Activated T-helper 1 cell treated with anti-CD3 and anti-CD28 coated beads, Interleukin-12 subunit alpha, Interleukin-12 subunit beta, Interleukin-2, Interleukin-4 antibody, amounts not matched to agents 30 ng/mL and 10 ng/mL and 1 ng/mL, durations not matched to agents 14 hours and 24 hours and 36 hours (primary cell): ENCODE measurements at places on chromosomes 2 and 18. TPM values are rescaled to one million over a fixed set of nuclear protein-coding genes. Genes with fewer than 3 reads are reported as not detected.

- DNase-seq = no peak
Observed at GRCh38 chr2:201279079-201279478, 18.7 kb downstream of the CASP8 start.

DNA sequence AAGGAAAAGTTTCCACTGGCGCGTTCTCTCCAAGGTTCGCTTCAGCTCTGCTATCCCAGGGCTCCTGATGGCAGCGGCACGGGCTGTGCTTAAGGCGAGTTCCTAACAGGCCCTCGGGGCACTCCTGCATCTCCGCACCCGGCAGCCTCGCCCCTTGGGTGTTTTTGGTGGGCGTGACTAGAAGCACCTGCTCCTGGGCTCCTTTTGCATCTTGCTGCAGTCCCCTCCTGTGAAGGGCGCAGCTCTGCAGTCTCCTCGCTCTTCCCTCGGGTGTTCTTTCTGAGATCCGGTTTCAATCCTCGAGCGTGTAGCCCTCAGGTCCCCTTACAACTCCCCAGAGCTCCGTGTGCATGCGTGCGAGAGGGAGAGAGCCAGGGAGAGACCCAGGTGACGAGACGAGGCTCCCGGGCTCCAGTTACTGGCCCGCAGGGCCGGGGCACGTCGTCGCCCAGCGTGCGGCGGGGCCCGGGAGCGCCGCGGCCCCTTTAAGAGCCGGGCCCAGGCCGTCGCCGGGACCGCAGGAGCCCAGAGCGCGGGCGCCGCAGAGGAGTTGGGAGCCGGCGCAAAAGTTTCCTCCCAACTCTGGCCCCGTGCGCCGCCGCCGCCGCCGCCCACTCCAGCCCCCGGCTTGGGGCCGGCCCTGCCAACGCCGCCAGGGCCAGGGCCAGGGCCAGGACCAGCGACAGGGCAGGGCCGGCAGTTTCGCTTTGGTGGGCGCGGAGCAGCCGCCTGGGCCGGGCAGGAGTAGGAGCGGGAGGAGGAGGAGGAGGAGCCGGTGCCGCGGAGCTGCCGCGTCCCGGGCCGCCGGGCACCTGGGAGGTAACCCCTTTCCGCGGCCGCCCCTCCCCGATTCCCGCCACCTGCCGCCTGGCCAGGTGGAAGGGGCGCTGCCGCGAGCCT, at the start of gene PARD3B:
Gene PARD3B, plus strand, starts transcription at position 515 of the 900 bp plus-strand sequence. CDS start 525 bp downstream, outside the sequence.
- peak; percentile 8 for DNase-seq

- DNase-seq = no peak
Observed at GRCh38 chr2:205764270-205764746, 82.0 kb downstream of the NRP2 start.

GRCh38 chr18:50195689-50196088, 742 bp upstream of the MYO5B start:
- DNase-seq = no peak

- DNase-seq = no peak
Observed at GRCh38 chr2:239323447-239323846, 77.4 kb downstream of the HDAC4 start.

DNA sequence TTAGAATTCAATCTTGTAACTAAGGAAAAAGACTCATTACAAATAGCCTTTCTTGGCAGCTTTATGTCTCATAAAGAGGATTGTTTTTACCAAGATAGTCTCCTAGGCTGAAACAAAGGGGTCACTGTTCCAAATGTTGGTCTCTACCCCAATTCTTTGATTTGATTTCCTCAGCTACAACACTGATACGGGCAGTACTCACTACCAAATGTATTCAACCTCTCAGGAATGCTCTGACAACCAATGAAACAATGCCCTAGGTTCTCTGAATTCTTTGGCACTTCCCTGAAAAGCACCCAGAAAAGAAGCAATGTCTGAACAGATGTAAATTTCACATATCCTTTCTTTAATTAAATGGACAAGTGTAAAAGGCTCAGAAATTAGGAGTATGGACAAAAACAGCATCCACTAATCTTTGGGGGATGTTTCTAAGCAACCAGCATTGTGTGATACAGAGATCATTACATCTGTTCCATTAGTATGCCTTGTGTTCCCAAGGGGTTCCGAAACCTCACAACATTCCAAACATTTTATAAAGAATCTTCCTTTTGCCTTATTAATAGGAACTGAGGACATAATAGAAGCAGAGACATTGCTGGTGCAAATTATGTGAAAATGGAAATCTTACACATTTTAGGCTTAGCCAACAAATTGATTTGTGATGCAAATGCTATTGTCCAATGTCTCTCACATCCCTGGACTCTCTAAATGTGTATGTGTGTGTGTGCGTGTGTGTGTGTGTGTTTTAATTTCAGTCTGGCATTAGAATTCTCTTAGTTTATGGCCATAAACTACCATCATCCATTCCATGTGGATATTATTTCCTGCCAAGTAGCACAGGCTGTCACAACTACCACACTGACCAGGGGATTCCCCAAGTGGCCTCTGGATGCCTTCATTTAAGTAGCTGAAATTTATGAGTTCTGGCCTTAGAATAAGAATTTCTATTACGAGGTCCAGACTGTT, 276.0 kb downstream of the MTX2 start:
- no peak for DNase-seq

DNA sequence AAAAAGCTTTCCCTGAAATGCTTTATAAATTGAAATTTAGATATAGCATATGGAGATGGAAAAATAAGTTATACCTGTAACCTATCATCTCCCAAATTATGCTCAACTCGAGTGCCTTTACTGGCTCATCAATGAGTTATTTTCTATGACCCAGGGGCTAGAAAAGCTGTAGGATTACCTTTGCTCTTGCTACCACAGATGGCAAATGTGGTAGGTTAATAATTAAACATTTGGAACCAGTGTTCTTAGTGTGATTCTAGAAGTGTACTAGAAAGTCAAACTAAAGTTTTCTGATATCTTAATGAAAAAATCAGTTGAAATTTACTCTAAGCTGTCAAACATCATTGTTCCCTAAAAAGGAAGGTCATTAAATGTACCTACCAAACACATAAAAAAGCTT, 22.5 kb downstream of the ALS2 start:
- no peak for DNase-seq

GRCh38 chr2:43402002-43402401, 175.6 kb upstream of the ZFP36L2 start:
- DNase-seq = peak; percentile 6

GRCh38 chr2:30403592-30404312, 43.3 kb upstream of the LCLAT1 start:
- no peak for DNase-seq

The RTP5 gene
- not detected in 2 replicates for total RNA-seq

The IL1B gene
- total RNA-seq = 0.23 and 0.44 TPM in 2 replicates

The CYTIP gene
- total RNA-seq = 296 and 302 TPM in 2 replicates

The KLHL29 gene
- 2.8 and 3.3 TPM in 2 replicates for total RNA-seq

The NT5C1B gene
- total RNA-seq = not detected in 2 replicates

The CREG2 gene
- total RNA-seq = not detected in 2 replicates
